Head of caudate nucleus (tissue), 42 donors: ENCODE measurements at places on chromosomes 2 and 18.
A peak's percentile ranks its signal among the peaks of the same experiment; 100 is the strongest.

DNA sequence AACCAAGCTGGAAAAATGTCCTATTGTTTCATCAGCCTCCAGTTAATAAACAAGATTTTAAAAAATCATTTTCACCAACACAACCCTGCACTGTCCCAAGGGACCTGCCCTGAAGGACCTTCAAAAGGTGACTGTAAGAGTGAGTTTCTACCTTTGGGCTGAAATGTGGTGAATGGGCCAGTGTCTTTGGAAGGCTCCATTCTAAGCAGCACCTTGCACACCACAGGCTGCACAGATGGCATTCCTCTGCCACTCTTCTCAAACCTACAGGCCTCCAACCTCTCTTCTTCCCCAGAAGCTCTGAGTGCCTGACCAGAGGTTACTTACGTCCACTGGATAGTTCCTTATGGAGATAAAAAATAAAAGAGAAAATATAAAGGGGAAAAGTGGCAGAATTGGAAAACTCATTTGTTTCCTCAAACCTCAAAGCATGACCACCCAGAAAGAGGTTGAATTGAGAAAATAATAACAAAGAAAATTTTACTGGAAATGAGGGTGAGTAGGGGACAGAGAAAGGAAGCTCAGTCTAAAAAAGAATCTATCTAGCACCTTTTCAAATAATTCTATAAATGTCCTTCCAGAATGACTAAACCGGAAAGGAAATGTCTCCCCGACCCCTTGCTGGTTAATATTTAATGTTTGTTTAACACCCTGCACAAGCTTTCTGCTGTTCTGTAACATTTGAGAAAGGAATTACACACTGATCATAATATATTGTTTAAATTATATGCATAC is 175.7 kb downstream of the METTL4 start:
- DNase-seq = no peak

GRCh38 chr2:122451040-122451439 is 695.6 kb downstream of the TSN start:
- no peak for DNase-seq

DNA sequence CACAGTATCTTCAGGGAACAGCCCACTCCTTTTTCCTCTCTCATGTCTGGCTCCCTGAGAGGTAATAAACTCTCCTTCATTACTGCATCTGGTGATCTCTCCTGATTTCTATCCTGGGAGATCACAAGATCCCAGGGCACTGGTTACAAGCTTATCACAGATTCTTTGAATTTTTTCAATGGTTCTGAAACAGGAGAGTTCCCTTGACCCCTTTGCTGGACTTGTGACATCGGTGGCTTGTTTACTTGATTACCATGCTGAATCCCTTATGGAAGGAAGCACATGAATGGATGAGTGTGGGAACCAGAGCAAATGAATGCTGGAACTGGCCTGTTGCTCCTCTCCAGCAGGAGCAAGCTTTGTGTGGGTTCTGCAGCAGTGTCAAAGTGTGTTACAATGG is 67.2 kb upstream of the HNMT start:
- no peak for DNase-seq

DNA sequence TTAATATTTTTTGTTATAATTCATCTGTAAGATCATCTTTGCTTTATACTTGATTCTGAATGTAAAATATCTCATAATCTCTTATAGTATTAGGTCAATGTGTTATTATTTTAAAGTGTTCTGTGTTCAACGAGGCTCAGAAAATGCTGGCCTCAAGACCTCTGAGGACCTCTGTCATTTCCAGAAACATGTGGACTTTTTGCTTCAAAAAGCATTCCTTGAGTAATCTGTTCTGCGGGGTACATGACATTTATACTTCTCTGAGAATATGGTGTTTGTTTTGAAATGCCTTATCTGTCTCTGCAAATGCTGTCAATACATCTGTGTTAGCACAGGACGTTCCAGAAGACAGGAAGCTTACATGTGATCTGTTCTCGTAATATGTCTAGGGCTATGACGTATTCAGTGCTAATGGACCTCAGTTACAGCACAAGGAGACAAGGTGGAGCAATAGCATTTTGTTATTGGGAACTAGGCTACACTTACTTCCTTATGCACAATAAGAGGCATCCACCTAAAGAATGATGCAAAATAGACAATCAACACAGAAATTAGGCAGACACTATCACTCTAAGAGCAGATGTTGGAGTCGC is 37.6 kb upstream of the IL1RL1 start:
- DNase-seq = no peak

DNA sequence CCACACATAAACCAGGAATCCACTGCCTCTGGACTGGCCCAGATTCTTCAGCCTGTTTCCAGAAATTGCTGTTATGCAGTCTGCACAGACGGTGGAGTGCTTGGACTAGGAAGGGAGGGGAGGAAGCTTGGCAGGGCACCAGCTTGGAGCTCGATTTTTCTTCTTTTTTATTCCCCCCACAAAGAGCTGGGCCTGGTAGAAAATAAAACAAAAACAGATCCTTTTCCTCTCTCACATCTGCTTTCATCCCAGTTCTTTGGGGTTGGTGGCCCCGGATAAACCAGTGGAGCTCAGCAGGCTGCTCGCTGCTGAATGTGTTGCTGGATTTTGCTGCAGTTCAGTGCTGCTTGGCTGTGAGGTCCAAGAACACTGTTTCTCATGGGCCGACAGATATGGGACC is 16.0 kb downstream of the LRRTM1 start:
- DNase-seq = peak; percentile 76

DNA sequence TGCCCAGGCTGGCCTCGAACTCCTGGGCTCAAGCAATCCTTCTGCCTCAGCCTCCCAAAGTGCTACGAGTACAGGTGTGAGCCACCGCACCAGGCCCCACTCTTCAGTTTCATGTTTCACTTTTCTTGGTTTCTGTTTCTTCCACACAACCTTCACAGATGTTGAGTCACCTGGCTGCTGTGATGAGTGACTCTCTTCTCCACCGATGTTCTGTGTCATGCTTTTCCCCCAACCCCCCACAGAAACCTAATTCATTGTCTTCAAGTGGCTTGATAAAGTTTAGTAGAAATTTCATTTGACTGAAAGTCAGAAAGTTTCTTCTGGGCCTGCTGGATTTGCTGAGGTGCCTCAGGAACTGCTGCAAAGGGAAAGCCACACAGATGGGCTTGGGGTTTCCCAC is 78.5 kb downstream of the SPHKAP start:
- DNase-seq = no peak

GRCh38 chr2:98088261-98088660 is 1.3 kb downstream of the VWA3B start:
- DNase-seq = peak; percentile 35
